ENCODE measurements at places on chromosomes 13 and 19. TPM values are rescaled to one million over a fixed set of nuclear protein-coding genes. Genes with fewer than 3 reads are reported as not detected.

- no peaks in the 10 kb centered on the region for H3K36me3 ChIP-seq
- no peaks in the 10 kb centered on the region for H3K4me1 ChIP-seq
- no peak for DNase-seq
- no peak overlapping the region for H3K4me3 ChIP-seq
Measured at GRCh38 chr13:50866817-50867636, 23.5 kb upstream of the DLEU7 start.

GRCh38 chr13:114140906-114141250 is 8.5 kb upstream of the RASA3 start:
- H3K27ac ChIP-seq = no peak overlapping the region
- peaks cover 5% of the 10 kb centered on the region for H3K27me3 ChIP-seq
- DNase-seq = no peak
- H3K36me3 ChIP-seq = no peaks in the 10 kb centered on the region
- peaks cover 8% of the 10 kb centered on the region for H3K4me1 ChIP-seq

- DNase-seq = peak; percentile 70
- peaks cover 23% of the 10 kb centered on the region for H3K27me3 ChIP-seq
- no peaks in the 10 kb centered on the region for H3K36me3 ChIP-seq
- no peaks in the 10 kb centered on the region for H3K4me1 ChIP-seq
Measured at GRCh38 chr19:33195645-33196347, 1.7 kb downstream of the LRP3 start.

GRCh38 chr19:58529405-58529804 is 9.8 kb upstream of the ZBTB45 start:
- H3K36me3 ChIP-seq = no peaks in the 10 kb centered on the region
- no peak for DNase-seq
- H3K4me3 ChIP-seq = no peak overlapping the region

The CD33 gene
- not detected for total RNA-seq

The ZNF582 gene
- total RNA-seq = 3.7 TPM

The LGALS14 gene
- 0.48 TPM for total RNA-seq

Data from type B pancreatic cell (in vitro differentiated cells).